ENCODE measurements at places on chromosomes 5 and 9.

GRCh38 chr5:115702025-115702424, 76.2 kb upstream of the TMED7 start:
- DNase-seq: no peak

GRCh38 chr9:123772967-123773366, 157.0 kb downstream of the DENND1A start:
- no peak for DNase-seq

GRCh38 chr5:74333430-74333829, 307.1 kb downstream of the ENC1 start:
- no peak for DNase-seq

DNA sequence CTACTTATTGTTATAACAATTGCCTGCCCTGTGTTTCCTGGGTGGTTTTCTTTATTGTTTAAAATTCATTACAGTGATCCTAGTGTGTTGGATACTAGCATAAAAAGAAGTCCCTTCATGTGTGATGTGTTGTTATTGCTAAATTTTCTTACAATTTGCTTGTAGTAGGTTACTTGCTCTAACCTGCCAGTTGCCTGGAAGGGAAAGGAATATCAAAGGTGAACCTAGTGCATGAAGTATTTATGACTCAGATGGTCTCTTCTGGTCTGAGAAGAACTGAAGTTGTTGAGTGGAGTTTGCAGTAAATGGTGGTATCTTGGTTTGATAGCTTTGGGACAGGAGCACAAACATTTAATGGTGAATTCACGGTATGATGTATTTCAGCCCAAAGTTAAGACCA, 58.0 kb downstream of the SH3GL2 start:
- no peak for DNase-seq

DNA sequence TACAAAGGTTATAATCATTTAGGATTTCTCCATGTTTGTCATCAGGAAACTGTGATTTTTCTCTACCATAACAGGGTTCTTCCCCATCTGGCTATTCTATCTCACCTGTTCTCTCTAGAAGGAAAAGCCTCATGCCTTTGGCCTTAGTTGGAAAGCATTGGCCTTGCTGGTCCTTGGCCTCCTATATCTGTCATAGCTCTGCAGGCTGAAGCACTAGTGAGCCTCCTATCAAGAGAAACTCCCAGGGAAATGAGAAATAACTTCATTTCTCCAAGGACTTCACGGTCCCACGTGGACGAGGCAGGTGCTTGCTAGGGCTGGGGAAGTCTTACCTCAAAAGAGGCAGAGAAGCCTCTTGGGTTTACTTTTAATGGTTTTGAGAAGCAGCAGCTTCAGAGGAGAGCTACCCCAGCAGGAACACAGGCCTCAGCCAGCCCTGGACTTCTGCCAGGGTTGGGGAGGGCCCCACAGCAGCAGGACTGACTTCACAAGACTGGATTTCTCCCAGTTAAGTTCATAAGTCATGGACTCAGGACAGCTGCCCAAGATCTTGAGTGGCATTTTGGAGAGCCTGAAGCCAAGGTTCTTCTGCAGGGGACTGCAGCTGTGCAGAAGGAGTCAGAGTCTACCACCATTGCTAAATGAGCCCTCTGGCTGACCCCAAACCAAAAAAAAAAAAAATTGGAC, 15.8 kb upstream of the PSAT1 start:
- no peak for DNase-seq

GRCh38 chr9:3698076-3698475, 172.3 kb upstream of the RFX3 start:
- no peak for DNase-seq

DNA sequence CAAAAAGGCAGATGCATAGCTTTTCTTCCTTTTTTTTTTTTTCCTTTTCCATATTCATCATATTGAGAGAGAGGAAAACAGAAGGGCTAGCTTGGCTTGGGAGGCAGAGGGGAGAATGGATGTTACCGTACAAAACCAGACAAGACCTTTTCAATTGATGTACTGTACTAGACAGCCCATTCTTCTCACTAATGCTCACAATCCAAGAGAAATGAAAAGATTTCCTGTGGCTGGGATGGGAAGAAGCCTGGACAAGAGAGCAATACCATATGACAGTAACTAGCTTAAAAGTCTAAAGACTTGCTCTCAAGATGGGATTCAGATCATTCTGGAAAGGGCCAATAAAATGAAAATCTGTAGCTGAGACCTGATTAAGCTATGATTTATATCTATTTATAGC, 3.4 kb downstream of the CEMIP2 start:
- no peak for DNase-seq
